ENCODE measurements at places on chromosomes 16 and 17. TPM values are rescaled to one million over a fixed set of nuclear protein-coding genes. Genes with fewer than 3 reads are reported as not detected.
A peak's percentile ranks its signal among the peaks of the same experiment; 100 is the strongest.

The ACLY gene
- total RNA-seq, result 90.8 TPM

The DNASE1L2 gene
- total RNA-seq, result 1.2 TPM

- no peak for ATAC-seq
Measured at GRCh38 chr16:75058806-75059205, 57.8 kb downstream of the LDHD start.

- ATAC-seq, result peak; percentile 23
Measured at GRCh38 chr16:2428051-2428783, 1.0 kb upstream of the CCNF start.

DNA sequence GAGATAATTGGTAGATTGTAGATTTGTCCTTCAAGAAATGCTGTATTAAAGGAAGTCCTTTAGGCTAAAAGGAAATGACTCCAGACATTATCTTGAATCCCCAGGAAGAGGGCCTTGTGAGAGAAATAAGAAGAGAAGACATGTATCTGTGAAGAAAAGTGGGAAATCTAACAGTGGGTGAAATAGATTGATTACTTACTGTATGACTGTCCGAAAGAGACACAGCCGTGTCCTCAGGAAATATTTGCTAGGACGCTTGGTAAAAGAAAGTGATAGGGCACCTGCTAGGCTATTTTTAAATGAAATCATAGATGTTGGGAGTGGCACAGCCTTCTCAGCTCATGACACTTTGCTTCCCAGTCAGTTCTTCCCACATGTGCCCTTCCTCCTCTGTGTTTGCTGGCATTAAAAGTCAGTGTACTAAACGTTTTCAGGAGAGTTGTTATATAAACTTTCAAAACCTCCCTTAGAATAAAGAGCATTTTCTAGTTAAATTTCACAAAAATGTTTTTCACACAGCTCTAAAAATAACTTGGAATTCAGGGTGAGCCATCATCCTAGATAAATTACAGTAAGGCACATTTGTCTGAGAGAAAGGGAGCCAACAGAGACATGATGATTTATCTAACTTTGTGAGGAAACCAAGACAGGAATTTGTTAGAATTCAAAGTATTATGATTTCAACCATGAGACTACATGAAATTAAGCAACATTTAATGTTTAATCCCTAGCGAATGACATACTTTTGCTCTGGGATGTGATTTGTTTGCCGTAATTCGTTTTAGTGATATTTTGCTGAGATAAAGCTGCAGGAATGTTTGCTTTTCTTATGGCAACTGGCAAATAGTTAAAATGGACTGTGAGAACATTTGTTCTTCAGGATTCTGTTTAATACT is 35.0 kb downstream of the DHRS7B start:
- ATAC-seq, result no peak

DNA sequence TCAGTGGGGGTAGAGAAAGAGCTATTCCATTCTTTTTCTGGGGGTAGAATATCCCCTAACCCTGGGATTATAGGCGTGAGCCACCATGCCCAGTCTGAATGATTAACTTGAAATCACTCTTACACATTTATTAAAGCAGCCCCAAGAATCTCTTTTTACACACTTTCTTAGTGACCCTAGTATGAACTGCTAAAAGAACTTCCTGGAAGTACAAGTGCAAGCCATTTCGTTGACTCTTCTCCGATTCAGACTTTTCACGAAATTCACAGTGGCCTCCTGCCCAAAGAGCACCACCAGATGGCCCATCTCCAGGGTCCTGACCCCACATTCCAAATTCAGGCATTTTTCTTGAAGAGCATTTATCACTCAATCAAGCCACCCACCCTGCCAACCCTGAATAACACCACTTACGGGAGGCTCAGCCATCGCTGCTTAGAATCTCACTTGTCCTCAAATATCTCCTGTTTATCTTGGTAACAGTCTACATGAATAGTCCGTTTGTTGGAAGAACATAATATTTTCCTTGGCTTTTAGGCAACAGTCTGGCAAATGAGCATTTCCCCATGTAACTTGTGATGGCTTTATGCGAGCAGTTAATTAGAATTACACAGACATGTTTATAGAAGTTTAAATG is 28.0 kb downstream of the ZNF423 start:
- ATAC-seq, result no peak

DNA sequence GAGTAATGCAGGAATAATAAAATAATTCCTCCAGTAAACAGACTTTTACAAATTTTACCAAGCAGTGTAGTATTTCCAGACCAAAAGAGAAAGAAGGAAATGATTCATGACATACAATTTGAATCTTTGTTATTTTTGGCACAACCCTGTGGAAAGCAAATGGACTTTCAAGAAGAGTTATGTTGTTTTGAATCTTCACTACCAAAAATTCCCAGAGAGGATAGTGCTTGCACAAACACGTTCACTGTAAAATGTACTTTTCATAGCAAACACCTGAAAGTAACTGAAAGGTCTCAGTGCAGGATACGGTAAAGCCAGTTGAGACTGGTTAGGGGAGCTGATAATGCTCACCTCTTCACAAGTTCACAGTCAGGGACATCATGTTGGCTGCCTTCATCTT is 107.1 kb downstream of the USP22 start:
- ATAC-seq, result no peak

All from motor neuron (in vitro differentiated cells).